GM23338 (cell line): ENCODE measurements at places on chromosomes 12 and 14.

DNA sequence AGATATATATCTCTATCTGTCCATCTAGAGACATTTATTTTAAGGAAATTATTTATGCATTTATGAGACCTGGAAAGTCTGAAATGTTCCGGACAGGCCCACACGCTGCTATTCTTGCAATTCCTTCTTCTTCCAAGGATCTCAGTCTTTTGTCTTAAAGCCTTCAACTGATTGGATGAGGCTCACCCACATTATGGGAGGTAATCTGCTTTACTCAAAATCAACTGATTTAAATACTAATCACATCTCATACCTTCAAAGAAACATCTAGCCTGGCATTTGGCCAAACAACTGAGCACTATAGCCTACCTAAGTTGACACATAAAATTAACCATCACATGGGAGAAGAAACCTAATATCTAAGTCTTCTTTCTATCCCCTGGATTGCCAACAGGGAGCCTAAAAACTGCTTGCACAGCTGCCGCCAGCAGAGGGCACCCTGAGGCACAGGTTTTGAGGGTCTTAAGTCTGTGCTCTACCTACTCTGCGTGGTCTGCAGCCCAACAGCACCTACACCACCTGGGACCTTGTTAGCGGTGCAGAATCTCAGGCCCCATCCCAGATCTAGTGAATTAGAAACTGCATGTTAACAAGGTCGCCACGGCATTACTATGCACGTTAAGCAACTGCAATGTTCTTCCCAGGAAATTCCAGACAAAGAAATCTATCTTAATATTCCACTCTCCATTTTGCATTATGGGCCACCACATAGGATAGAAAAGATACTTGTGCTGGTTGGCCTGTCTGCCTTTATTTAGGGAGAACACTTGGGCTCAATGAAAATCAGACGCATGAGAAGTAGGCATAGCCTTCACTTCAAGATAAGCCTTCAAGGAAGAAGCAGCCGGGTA, 249.7 kb downstream of the FOXG1 start:
- H3K36me3 ChIP-seq = no peaks in the 10 kb centered on the region
- no peak overlapping the region for H3K4me3 ChIP-seq
- no peaks in the 10 kb centered on the region for H3K27me3 ChIP-seq

DNA sequence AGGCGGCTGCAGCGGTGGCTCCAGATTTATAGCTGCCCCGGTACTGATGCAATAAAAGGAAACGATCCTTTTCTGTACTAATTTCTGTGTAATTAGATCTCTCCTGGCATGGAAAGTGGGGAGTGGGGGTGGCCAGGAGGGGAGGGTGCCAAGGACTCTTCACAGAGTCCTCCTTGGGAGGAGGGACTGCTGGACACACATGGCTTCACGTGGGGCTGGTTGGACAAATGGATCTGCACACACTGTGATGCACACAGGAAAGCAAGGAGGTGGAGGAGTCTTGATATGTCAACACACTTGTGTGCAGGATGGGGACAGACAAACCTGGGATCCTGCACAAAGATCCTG, 23.8 kb upstream of the ATP5MC2 start:
- peaks cover 11% of the 10 kb centered on the region for H3K4me1 ChIP-seq
- no peaks in the 10 kb centered on the region for H3K36me3 ChIP-seq
- H3K4me3 ChIP-seq = no peak overlapping the region

DNA sequence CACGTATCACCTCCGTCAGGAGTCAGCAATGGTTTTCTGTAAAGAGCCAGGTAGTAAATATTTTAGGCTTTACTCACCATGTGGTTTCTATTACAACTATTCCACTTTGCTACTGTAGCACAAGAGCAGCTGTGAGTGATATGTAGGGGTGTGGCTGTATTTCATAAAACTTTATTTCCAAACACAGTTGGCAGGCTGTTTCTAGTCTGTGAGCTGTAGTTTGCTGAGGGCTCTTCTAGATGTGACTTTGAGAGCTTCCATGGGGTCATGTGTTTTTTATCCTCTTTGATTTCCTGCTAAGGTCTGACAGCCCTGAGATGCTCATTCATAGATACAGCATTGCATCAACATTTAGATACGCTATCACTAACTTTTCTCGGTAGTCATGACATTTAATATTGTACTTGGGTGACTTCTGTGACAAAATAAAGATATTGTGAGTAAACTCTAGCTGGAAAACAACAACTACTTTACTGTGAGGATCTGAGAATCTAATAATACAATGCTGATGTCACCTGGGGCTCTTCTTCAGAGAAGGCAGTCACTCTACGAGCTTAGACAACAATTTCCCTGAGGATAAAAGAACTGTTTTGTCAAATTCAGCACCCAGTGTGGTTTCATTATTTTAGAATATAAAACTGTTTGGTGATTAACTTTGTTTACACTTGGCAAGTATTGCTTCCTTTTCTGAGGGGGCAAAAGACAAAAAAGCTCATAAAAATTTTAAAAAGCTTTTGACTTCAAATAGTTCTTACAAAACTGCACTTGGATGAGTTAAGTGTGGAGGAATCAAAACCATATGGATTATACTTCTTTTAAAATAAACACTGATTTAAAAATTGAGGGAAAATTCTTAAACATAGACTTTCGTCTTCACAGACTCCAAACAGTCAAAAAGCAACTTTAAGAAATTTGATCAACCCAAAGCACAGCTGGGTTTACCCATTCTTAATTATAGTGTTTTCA, 231.2 kb upstream of the DCN start:
- H3K4me1 ChIP-seq = peaks cover 21% of the 10 kb centered on the region
- no peak overlapping the region for H3K4me3 ChIP-seq
- no peak overlapping the region for H3K27ac ChIP-seq
- H3K27me3 ChIP-seq = no peaks in the 10 kb centered on the region
- H3K36me3 ChIP-seq = no peaks in the 10 kb centered on the region
- no peak for DNase-seq

- H3K27ac ChIP-seq = no peak overlapping the region
- no peaks in the 10 kb centered on the region for H3K27me3 ChIP-seq
- peaks cover 10% of the 10 kb centered on the region for H3K4me1 ChIP-seq
- no peak for DNase-seq
Observed at GRCh38 chr14:24207104-24207551, 1.6 kb downstream of the TSSK4 start.

DNA sequence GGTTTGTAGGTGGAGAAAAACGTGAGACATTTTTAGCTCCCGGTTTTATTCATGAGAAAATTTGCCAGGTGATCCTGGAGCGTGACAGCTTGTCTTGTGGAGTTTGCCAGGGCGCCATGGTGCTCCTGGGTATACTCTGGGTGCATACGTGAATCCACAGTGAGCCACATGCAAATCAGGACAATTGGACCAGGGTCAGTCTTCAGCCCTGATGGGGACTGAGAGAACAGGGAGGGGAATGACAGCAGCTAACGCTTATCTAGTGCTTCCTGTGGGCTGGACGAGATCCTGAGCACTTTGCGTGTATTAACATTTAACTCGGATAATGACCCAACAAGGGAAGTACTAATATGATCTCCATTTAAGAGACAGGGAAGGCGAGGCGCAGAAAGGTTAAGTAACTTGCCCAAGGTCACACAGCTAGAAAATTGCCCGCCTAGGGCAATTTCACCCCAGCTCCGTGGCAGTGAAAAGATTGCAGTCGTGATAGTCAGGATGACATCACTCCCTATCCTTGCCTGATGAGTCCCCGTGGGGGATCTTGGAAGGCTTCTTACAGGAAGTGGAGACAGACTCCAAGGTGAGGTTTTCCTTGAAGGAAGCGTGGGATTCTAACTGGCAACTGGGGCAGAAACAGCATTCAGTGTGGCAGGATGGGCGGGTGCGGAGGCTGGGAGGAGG, 118.4 kb upstream of the NCOR2 start:
- H3K27ac ChIP-seq = no peak overlapping the region
- peaks cover 5% of the 10 kb centered on the region; the same call in 1 of the 2 replicates for H3K4me1 ChIP-seq
- H3K4me3 ChIP-seq = no peak overlapping the region
- DNase-seq = no peak

GRCh38 chr14:94481468-94482131, 5.6 kb upstream of the SERPINA9 start:
- H3K4me1 ChIP-seq = no peaks in the 10 kb centered on the region
- H3K36me3 ChIP-seq = no peaks in the 10 kb centered on the region
- H3K27me3 ChIP-seq = no peaks in the 10 kb centered on the region

GRCh38 chr12:21183721-21184275, 52.8 kb downstream of the SLCO1B1 start:
- no peaks in the 10 kb centered on the region for H3K27me3 ChIP-seq
- H3K4me1 ChIP-seq = peaks cover 19% of the 10 kb centered on the region
- no peak overlapping the region for H3K4me3 ChIP-seq
- no peak overlapping the region for H3K27ac ChIP-seq
- no peaks in the 10 kb centered on the region for H3K36me3 ChIP-seq

DNA sequence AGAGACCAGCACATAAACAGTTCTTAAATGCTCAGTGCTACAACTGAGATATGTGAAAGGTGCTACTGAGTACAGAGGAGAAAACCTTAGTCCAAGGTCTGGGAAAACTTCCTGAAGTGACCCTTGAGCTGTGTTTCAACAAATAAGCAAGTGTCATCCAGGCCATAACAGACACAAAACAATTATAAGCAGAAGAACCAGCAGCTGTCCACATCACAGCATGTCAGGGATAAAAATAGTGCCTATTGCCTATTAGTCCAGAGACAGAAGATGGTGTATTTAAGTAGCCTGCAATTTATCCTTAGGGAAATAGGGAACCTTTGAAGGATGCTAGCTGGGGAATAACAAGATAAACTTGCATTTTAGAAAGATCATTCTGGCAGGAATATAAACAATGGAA, 237.8 kb downstream of the SPTSSA start:
- H3K36me3 ChIP-seq = no peaks in the 10 kb centered on the region
- H3K27ac ChIP-seq = no peak overlapping the region
- DNase-seq = no peak
- H3K27me3 ChIP-seq = no peaks in the 10 kb centered on the region
- peaks cover 18% of the 10 kb centered on the region; the same call in 1 of the 2 replicates for H3K4me1 ChIP-seq
- no peak overlapping the region for H3K4me3 ChIP-seq

DNA sequence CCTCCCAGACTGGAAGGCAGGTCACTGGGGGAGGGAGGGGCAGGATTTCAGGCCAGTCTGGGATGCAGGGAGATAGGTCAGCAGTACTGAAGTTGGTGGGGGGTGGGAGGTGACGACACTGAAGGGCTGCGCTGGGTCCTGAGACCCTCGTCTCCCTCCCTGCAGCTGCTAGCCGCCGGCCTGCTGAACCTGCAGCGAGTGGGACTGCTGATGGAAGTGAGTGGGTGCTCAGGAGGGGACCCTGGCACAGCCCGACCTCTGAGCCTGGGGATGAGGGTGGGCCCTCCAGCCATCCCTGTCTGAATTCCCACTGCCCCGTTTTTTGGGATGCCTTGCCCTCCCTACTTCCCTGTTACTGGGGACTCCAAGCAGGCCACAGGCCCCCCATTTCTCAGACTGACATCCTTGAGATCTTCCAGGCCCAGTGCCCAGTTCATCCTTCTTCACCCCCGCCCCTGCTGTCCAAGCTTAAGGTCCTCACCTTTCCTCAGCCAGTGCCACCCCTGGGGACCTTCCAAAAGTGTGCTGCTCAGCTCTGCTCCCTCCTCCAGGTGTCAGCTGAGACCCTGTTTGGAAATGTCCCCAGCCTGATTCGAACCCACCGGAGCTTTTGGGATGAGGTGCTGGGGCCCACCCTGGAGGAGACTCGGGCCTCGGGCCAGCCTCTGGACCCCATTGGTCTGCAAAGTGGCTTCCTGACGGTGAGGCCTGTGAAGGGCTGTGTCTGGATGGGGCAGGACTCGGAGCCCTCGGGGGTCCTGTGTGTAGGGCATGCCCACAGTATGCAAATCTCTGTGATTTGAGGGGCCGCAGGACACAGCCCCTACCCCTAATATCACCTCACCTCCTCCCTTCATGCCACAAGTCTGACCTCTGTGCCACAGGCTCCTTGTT, 5.5 kb downstream of the PLEKHG6 start:
- no peak overlapping the region for H3K4me3 ChIP-seq
- no peak for DNase-seq
- H3K27me3 ChIP-seq = no peaks in the 10 kb centered on the region
- H3K27ac ChIP-seq = no peak overlapping the region
- peaks cover 12% of the 10 kb centered on the region for H3K36me3 ChIP-seq

GRCh38 chr12:47236109-47236714, 156.5 kb upstream of the AMIGO2 start:
- no peaks in the 10 kb centered on the region for H3K27me3 ChIP-seq
- no peak overlapping the region for H3K27ac ChIP-seq
- no peaks in the 10 kb centered on the region for H3K36me3 ChIP-seq
- no peak overlapping the region for H3K4me3 ChIP-seq
- peaks cover 10% of the 10 kb centered on the region for H3K4me1 ChIP-seq
- no peak for DNase-seq

GRCh38 chr12:80400571-80400991, 43.5 kb upstream of the PTPRQ start:
- peak overlapping the region; percentile 43 for H3K4me3 ChIP-seq
- H3K4me1 ChIP-seq = no peaks in the 10 kb centered on the region
- peak; percentile 65 for DNase-seq
- no peaks in the 10 kb centered on the region for H3K36me3 ChIP-seq
- no peak overlapping the region for H3K27ac ChIP-seq
- no peaks in the 10 kb centered on the region for H3K27me3 ChIP-seq

DNA sequence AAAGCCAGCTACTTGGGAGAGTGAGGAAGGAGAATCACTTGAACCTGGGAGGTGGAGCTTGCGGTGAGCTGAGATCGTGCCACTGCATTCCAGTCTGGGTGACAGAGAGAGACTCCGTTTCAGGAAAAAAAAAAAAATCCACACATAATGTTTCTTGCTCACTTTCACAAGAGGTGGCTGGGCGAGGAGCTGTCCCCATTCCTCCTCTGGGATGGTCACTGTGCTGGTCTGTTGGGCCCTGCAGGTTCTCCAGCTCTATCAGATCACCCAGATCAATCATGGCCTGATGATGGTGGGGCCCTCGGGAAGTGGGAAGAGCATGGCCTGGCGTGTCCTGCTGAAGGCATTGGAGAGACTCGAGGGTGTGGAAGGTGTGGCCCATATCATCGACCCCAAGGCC, 47.3 kb downstream of the DYNC1H1 start:
- peaks cover 86% of the 10 kb centered on the region for H3K36me3 ChIP-seq
- H3K4me1 ChIP-seq = no peaks in the 10 kb centered on the region
- H3K27ac ChIP-seq = no peak overlapping the region
- H3K27me3 ChIP-seq = no peaks in the 10 kb centered on the region
- no peak overlapping the region for H3K4me3 ChIP-seq

GRCh38 chr14:61584331-61584741, 111.0 kb upstream of the HIF1A start:
- no peaks in the 10 kb centered on the region for H3K27me3 ChIP-seq
- H3K4me1 ChIP-seq = no peaks in the 10 kb centered on the region
- DNase-seq = no peak
- H3K36me3 ChIP-seq = no peaks in the 10 kb centered on the region
- H3K27ac ChIP-seq = no peak overlapping the region

DNA sequence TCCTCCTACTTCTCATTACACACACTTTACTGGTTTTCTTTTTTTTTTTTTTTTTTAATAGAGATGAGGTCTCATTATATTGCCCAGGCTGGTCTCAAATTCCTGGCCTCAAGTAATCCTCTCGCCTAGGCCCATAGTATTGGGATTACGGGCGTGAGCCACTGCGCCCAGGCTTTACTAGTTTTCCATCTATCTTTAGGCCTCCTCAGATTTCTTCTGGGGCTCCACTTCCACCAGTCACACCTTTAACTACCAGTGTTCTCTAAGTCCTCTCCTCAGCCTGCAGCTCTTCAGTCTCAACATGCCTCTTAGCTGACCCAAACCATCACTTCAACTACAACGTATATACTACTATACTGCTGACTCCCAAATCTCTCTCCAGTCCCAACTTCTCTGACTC, 10.4 kb downstream of the R3HDM2 start:
- no peaks in the 10 kb centered on the region for H3K27me3 ChIP-seq
- H3K4me1 ChIP-seq = no peaks in the 10 kb centered on the region
- no peak for DNase-seq
- no peaks in the 10 kb centered on the region for H3K36me3 ChIP-seq
- no peak overlapping the region for H3K4me3 ChIP-seq
